ENCODE measurements at places on chromosomes 12 and 14.

- no peak for DNase-seq
Measured at GRCh38 chr14:25516838-25517237, 466.9 kb upstream of the STXBP6 start.

DNA sequence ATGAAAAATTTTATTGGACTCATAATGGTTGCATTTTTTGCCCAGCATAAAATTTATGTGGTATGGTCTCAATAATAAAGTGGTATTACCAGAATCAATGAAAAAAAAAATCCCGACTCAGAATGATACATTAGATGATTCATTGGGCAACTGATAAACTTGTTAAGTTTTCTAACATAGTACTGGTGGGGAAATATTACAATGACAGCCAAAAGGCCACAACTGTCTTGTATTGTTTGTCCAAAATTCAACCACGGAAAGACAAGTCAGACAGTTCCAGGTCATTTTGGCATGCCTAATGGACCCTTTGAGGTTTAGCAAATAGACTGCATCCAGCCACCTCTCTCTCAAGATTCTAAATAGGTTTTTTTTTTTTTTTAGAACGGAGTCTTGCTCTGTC, 70.5 kb upstream of the TRIM9 start:
- no peak for DNase-seq

DNA sequence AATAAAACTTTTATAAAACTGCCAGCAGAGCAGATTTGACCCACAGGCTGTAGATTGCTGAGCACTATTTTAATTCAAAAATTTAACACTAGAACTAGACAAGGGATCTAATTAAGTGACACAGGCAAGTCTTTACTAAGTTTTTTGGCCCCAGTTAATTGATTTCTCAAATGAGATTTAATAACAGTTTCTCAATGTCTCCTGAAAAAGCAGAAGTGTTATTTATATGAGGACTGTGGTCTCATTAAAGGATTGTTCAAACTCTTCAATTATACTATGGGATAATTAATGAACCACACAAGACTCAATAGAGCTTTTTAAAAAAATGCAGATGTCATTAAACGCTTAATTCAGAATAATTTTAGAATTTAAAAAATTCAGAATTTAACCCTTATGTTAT, 1.9 kb downstream of the HEATR5A start:
- DNase-seq: no peak

GRCh38 chr12:102964872-102965271, 7.4 kb downstream of the ASCL1 start:
- peak; percentile 19 for DNase-seq

GRCh38 chr14:102150744-102151143, 11.0 kb downstream of the WDR20 start:
- DNase-seq: no peak

DNA sequence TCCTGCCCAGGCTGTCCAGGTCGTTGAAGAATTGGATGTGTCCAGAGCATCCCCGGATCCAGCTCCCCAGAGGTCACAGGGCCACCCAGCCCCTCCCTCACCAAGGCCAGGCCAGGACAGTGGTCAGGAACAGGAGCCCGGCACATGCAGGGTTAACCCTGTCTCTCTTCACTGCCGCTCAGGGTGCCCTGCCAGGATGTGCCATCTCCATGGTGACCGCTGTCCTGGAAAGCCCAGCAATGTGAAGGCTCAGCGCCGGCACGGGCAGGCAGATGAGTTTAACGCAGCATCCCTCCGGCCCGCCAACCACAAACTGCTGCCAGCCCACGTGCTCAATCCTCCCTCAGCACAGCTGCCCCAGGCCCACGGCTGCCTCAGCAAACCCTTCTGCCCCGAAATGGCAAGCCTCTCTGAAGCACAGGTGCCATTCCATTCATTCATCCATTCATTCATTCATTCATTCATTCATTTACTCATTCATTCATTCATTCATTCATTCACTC, 4.4 kb downstream of the TMEM179 start:
- DNase-seq: no peak

DNA sequence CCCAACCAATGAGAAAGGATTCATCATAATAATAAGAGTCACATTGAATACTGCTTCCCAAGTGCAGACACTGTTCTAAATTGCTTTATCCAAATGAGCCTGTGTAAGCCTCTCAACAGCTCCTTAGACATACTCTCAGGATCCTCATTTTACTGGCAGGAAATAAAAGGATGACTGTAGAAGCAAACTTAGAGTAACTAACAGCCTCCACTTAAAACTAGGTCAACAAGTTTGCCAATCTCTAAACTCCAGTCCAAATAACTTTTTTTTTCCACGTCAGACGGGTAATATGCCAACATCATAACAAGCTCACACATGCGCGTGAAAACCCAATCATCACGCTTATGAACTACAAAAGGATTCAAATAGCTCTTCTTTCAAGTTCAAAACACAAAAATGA, 15.3 kb upstream of the DPF3 start:
- no peak for DNase-seq

GRCh38 chr12:23356927-23357708, 592.4 kb downstream of the SOX5 start:
- no peak for DNase-seq

- DNase-seq: no peak
Measured at GRCh38 chr12:42615006-42615405, 25.5 kb upstream of the PRICKLE1 start.

DNA sequence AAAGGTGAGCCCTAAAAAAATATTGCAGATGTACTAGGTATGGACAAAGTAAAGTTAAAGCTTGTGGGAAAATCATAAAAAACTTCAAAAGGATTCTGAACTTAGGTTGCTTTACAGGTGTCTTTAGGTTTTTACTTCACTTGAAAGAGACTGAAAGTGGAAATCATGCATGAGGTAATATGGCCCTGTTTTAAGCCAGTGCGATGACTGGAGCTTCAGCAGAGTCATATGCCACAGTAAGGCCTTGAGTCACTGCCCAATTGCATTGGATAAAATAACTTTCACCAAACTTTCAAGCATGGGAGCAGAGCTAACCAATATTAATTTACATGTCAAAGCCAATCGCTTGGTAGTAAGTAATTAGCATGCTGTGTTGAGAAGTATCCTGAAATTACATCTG, 63.9 kb upstream of the TMEM260 start:
- no peak for DNase-seq

- DNase-seq: no peak
Measured at GRCh38 chr12:807041-807735, 54.8 kb downstream of the WNK1 start.

DNA sequence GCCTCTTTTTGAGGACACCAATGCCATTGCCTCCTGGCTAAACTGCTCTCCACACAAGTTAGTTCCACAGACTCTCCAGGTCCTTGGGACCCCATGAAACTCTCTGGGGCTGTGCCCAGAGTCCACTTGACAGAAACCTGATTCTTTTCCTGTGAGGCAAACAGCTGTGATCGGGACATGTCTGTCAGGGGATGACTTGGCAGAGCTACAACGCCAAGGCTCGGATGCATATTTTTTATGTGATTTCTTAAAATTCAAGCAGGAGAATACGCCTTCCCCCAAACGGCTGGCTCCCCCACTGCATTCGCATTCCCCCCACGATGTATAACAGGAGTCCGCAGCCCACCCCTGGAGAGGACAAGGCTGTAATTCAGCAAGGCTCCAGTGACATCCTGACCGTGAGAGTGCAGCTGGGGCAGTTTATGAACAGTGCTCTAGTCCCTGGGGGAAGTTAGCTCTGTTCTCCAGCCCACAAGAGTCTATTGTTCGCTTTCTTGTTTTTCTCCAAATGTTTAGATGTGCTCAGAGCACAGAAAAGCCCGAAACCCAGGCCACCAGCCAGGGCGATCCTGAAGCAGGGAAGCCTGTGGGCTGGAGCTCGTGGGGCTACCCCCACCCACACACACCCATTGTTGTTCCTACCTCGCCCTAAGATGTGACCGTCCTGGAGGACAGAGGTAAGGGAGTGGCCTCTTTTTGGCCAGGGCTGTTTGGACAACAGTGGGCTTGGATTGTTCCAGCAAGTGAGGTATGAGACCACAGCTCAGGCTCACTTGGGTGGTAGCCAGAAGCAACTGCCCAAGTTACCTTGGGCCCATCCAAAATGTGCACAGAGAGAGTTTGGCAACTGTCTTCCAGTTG, 159.5 kb downstream of the ZFP36L1 start:
- no peak for DNase-seq

DNA sequence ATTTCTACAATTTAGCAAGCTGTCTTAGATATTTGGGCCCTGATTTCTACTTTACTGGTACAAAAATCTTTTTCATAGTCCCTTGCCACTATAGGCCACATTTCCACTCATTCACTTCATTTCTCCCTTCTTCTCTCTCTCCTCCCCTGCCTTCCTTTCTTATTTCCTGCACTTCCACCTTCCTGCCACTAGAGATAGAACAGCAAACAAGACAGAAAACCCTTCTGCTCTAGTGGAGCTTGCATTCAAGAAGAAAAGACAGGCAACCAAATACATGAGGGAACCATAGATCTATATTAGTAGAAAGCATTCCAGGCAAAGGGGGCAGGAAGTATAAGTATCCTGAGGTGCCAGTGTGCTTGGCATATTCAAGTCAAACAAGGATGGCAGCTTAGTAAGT, 623.5 kb downstream of the FLRT2 start:
- no peak for DNase-seq

DNA sequence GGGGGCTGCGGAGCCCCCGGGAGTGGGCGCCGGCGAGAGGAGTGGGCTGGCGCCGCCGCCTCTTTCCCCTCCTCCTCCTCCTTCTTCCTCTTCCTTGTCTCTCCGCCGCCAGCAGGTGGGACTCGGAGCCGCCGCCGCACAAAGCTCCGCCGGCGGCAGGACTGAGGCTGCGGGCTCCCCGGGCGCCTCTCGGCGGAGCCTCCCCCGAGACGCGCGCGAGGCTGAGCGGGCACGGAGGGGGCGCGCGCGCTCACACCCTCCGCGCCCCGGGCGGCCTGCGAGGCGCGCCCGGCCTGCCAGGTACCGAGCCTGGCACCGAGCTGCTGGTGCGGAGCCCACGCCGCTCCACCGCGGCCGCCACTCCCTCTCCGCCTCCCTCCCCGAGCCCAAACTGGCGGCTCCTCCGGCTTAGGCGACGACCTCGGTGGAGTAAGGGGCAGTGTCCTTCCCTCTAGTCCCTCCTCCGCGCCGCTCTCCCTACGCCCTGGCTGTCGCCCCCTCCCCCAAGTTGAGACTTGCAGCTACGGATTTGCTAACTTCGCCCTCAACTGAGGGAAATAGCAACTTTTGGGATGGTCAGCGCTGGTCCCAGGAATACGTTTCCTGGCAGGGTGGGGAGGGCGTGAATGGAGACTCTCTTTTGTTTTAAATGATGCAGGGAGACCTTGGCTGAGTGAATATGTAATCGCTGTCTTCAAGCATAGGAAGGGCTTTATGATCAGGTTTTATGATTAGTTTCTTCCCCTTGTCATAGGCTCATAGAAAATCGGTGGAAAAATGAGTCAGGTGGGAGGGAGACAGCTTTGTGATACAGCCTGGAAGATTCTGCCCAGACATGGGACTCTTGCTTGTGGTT, 199.5 kb upstream of the CAND1 start:
- no peak for DNase-seq

GRCh38 chr14:104868811-104869572, 3.9 kb downstream of the CEP170B start:
- DNase-seq: no peak

DNA sequence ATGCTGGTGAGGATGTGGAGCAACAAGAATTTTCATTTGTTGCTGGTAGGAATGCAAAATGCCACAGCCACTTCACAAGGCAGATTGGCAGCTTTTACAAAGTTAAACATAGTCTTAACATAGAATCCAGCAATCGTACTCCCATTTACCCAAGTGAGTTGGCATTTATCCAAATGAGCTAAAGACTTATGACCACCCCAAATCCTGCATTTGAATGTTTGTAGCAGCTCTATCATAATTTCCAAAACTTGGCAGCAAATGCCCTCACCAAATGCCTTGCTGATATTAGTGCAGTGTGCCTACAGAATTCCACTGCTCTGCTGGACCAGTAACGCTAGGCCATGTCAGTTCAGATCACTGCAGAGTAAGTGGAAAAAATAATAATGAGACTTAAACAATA, 120.7 kb upstream of the AMIGO2 start:
- no peak for DNase-seq

- DNase-seq: no peak
Measured at GRCh38 chr12:214003-214741, at the start of gene SLC6A12. SLC6A12 (minus strand) TSS chr12:214157; CDS start chr12:209986, 4,171 bp downstream.

DNA sequence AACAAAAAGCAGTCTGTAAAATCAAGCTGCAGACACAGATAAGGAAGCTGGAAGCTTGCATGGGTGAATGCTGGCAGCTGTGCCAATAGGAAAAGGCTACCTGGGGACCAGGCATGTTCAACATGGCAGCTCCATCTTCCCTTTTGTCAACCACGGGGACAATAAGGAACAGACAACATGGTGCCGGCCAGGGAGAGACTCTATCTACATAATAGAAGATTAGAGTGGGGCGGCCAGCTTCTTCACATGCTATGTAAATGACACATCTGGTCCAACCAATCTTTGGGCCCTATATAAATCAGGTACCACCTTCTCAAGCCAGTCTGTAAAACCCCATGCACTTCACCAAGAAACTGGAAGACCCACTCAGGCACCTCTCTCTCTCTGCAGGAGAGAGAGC, 157.6 kb downstream of the SUDS3 start:
- DNase-seq: no peak

DNA sequence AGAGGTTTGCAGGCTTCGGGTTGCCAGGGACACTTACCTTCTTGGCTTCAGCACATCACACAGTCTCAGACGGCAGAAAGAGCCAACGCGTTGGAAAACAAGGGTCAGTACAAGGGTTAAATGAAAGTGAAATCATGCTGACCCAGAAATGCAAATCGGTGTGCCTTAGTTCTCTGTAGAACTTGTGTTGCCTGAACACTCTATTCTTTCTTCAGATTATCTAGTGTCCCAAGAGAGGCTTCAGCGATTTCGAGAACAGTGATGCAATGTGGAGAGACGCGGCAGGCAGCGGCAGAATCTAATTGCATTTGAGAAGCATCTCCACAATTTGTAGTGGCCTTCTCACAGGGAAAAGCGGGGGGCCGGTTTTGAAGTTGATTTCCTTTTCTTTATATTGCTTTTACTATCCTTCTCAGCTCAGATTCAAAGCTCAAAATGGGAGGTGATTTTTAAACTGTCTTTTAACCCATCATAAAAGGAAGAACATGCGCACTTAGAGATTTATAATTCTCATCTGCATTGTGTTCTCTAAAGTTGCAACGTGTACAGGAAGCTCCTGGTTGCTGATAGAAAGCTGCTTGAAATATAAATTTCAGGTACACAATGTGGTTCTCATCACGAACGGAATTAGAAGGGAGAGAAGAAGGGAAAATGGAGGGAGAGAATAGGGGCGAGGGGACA, 67.8 kb upstream of the EGLN3 start:
- no peak for DNase-seq

- DNase-seq: no peak
Measured at GRCh38 chr14:62957562-62957961, 87.7 kb downstream of the KCNH5 start.

GRCh38 chr14:89219051-89219450, 198.0 kb downstream of the FOXN3 start:
- DNase-seq: no peak
